Panc1 (cell line): ENCODE measurements at places on chromosomes 12 and 14.

DNA sequence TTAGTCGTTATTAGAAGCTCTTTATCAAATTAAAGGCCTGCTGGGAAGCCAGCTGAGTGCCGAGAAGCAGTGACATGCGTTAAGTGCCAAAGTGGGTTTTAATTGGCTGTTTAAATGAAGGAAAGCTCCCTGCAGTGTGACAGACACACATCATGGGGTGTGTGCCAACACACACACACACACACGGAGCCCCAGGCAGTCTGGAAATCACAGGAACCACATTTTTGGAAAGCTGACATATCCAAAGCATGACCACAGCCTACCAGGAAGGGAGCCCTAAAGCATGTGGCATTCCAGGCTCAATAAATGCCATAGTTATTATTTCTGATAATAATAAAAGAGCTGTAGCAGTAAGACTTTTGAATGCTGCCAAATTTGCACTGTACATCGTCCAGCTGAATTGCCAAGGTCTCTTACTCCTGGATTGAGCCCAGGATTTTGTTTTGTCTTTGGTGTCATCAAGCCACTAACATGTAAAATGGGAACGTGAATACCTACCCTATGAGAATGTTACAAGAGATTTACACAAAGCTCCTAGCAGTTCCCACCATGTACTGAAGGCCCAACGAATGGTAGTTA lies 135.1 kb downstream of the TMEM30B start:
- no peak for DNase-seq

GRCh38 chr14:25680934-25681333 lies 631.0 kb upstream of the STXBP6 start:
- DNase-seq: no peak

DNA sequence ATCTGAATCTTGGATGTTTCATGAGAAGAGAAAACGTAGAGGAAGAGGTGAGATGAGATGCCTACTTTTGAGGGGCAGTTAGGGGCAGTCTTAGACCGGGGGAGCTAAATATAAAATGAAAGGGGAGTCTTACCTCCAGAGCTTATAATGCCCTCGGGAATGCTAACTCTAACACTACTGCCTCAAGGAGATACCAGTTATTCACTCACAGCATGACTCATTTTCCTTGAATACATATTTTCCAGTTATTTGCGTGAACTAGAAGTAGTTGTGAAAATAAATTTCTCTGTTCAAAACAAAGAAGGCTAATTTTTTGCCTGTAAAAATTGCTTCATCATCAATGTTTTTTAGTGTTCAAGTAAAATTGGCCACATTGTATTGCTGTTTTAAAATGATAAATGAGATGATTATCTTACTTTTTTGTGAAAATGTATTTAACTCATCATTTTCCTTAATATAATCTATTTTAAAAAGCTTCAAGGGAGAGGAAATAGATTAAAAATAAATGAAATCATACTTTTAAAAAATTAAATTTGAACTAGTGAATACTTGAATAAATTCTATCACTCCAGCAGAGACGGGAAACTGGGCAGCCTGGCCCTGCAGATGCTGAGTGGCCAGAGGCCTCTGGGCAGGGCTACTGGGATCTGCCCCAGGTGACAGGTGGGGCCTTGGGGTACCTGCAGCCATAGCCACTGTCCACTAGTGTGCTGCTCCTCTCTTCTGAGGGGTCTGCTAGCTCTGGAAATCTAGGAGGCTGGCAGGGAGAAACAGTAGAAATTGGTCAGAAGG lies 339.3 kb downstream of the EGLN3 start:
- DNase-seq: no peak

GRCh38 chr12:26101763-26102162 lies 23.1 kb downstream of the BHLHE41 start:
- DNase-seq: no peak

- DNase-seq: no peak
These were observed 8.8 kb downstream of the GALNT16 start for GRCh38 chr14:69268763-69269162.

DNA sequence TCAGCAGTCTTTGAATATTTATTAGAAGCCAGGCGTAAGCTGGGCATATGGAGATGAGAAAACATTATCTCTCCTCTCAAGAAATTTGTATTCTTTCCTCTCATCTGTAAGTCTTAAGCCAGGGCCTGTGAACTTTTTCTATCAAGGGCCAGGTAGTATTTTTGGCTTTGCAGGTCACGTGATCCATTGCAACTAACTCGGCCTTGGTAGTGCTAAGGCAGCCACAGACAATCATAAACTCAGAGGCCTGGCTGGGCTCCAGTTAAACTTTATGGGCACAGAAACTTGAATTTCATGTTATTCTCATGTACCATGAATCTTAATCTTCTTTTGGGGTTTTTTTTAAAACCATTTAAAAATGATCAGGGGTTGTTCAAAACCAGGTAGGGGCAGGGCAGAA lies 117.4 kb upstream of the PELI2 start:
- DNase-seq: no peak

DNA sequence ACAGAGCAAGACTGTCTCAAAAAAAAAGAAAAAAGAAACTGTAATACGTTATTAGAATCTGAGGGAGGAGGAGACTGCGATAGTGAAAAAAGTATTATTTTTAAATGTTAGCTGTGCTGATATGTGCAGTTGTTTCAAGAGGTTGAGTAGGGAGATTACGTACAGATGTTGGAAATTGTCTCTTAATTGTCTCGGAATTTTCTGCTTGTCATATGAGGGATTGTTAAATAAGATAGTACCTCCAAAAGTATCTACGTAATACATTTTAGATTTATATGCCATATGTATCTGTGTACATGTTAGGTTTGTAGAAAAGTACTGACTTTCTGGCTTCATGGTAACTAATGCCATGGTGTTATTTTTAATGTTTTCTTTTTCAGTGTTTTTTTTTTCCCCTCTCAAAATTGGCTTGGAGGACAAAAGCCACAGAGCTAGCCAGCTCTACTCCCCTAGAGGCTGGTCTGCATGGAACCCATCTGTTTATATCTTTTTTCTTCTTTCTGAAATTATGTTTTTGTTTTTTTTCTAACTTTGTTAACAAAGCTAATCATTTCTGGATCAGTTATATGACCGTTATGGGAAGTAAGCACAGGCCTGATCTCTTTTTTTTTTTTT lies 3.4 kb downstream of the RIMKLB start:
- DNase-seq: no peak

DNA sequence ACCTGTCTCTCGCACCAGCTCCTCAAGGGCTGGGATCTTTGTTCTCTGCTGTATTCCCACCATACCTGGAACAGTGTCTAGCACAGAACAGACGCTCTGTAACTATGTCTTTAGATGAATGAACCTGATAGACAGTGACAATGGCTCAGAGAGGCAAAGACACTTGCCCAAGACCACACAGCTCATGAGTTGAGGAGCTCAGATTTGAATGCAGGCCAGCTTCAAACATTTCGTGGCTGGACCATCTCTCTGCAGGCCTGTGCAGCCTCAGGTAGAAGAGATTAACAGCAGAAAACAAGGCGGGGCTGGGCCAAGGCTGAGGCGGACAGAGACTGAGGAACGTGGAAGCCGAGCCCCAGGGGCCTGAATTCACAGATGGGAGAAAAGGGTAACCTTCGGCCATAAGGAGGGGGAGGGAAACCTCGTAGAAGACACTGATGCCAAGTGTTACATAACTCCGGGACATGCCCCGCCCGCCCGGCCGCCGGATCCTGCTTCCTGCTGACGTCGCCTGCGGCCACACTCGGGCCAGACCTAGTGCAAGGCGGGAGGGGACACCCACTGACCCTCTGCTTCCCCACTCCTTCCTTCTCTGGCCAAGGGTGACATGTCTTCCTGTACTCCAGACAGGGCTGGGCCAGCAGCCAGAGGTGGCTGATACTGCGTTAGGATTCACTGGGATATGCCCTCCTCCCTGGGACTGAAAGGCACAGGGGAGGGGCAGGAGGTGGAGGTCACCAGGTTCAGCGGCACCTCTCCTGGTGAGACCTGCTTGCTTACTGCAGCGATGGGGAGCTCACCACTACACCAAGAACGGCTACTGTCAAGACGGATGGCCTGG lies 86.8 kb downstream of the RFLNA start:
- no peak for DNase-seq

DNA sequence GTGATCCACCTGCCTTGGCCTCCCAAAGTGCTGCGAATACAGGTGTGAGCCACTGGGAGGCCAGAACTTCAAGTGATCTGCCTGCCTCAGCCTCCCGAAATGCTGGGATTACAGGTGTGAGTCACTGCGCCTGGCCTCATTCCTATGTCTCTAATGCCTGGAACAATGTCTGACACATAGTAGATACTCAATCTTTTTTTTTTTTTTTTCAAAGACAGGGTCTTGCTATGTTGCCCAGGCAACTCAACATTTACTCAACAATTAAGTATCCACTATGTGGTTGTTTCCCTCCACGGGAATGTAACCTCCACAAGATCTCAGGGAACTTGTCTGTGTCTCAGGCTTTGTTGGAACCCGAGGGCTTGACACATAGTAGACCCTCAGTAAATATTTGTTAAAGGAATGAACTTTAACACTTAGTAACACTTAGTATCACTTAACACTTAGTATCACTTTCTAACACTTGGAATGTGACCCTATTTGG lies 3.0 kb upstream of the TMEM120B start:
- DNase-seq: no peak

DNA sequence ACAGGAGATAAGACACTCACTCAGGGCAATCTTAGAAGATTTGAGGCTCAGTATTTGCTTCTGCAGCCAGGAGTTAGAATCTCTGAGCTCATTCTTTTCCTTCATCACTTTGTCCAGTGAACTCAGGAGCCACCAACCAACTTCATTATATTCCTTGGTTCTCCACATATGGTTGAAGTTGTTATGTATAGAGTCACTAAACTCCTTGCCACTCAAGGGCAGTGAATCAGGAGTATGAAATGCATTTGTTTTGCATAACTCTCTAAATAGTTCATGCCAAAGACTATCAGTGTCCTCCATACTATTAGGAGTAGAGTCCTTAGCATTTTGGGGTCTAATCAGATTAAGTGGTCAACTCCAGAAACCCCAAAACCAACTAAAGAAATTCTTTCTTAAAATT lies 150.6 kb downstream of the CCDC59 start:
- DNase-seq: no peak

DNA sequence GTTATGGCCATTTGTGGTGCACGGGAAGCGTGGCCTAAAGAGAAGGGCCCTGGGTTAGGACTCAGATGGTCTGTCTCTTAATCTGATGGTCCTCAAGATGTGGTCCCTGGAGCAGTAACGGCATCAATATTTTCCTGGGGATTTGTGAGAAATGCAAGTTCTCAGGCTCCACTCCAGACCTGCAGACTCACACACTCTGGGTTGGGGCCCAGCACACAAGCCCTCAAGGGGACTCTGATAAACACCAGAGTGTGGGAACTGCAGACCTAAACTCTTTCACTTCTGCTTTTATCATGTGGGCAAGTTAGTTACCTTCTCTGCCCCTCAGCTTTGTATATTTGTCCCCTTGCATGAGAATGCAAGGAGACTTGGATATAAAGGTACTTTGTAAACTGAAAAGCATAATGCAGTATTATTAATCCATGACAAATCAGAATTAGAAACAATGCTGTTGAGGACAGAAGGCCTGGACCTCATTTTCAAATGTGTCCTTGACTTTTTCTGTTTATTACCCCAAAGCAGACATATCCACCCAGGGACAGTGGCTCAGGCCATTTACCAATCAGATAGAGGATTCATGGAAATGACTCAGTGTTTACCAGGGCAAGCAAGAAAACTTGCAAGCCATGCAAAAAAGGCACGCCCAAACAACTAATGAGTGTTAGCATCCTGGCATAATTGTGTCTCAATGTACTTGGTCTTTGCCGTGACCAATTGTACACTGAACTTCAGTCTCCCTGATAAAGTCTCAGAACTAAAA lies 157.0 kb downstream of the ASCL1 start:
- no peak for DNase-seq
